Iris pigment epithelial cell (primary cell): ENCODE measurements at places on chromosomes 5 and 9.
A peak's percentile ranks its signal among the peaks of the same experiment; 100 is the strongest.

- no peak for DNase-seq
These were observed 160.4 kb downstream of the NSG2 start for GRCh38 chr5:174205939-174206338.

- no peak for DNase-seq
These were observed 49.6 kb downstream of the NDST1 start for GRCh38 chr5:150557509-150557872.

GRCh38 chr5:73322437-73323076, 126.0 kb downstream of the FOXD1 start:
- no peak for DNase-seq

DNA sequence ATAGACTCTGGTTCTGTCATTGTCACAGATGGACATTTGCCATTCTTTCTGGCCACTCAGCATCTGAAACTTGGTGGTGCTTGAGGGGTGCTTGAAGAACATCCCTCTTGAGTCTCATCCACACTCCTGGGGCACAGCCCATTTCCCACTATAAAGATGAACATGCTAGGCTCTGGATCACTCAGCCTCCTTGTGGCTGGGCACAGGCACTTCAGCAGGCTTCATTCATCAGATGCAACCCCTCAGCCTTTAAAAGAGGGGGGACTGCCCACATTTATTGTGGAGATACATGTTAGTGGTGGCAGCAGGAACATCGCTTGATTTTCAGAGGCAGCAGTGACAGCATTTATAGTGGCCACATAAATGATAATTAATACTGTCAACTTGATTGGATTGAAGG, 124.7 kb upstream of the NIPBL start:
- no peak for DNase-seq

GRCh38 chr5:59923465-59923864, 29.9 kb upstream of the PDE4D start:
- peak; percentile 64 for DNase-seq

GRCh38 chr5:179836225-179837019, 15.7 kb downstream of the SQSTM1 start:
- peak; percentile 53 for DNase-seq

DNA sequence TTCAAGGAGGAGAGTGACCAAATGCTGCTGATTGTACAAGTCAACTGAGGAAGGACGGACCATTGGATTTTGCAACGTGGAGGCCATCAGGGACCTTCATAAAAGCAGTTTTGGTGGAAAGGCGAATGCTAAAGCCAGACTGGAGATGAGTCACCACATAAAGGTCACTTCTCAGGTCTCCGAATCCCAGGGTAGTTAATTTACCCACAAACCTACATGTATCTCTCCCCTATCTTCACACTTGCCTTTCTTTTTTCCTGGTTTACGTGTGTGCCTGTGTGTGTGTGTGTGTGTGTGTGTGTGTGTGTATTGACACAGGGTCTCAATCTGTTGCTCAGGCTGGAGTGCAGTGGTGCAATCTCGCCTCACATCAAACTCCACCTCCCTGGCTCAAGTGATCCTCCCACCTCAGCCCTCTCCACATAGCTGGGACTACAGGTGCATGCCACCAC, 4.6 kb upstream of the CTNNA1 start:
- DNase-seq, result peak; percentile 39

- peak; percentile 37 for DNase-seq
These were observed 1.1 kb downstream of the PLK2 start for GRCh38 chr5:58458743-58459145.

DNA sequence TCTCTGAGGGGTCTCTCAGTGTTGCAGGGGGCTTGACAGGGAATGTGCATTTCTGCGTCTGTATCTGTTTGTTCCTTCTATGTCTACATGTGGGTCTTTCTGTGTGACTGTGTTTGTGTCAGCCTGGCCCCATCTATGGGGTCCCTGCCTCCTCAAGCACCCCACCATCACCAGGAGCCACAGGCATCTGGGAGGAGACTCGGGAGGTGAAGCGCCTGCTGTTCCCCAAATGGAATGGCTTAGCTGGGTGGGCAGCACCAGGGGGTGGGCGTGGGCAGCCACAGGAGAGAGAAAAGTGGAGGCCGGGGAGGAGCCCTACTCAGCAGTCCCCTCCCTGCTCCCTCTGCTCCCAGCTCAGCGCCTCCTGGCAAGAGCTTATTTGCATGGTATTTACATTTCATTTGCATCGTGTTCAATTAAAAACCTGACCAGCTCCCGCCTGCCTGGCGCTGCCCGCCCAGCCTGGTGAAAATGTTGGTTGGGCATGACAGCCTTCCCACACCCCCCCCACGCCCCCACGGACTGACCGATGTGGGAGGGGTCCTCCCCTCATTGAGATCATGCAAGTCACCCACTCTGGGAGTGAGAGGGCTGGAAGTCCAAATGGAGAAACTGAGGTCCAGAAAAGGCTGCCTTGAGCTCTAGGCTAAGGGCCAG, 50.5 kb downstream of the CXXC5 start:
- DNase-seq, result peak; percentile 62

DNA sequence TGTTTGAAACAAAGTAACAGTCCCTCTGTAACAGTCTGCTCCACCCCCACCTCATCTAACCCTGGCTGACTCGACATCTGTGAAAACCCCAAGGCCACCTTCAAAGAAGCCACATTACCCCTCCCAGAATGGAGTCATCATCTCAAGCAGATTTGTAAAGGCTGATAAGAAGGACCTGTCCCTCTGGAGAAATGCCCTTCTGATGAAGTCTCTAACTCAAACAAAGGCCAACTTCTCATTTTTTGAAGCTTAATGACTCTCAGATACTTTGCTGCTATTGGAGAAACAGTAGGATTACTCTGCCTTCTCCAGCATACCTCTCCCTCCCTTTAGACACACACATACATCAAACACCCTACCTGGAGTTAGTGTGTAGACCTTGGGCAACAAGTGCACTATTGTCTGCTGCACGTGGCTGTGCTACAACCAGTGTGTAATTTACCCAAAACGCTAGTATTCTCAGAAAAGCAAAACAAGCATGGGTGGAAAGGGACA, 5.3 kb upstream of the SUSD1 start:
- no peak for DNase-seq

DNA sequence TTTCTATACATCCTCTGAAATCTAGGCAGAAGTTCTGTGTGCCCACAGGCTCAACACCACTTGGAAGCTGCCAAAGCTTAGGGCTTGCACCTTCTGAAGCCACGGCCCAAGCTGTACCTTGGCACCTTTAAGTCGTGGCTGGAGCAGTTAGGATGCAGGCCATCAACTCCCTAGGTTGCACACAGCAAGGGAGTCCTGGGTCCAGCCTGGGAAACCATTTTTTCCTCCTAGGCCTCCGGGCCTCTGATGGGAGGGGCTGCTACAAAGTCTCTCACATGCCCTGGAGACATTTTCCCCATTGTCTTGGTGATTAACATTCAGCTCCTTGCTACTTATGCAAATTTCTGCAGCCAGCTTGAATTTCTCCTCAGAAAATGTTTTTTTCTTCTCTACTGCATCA, 15.5 kb upstream of the PLK2 start:
- no peak for DNase-seq

GRCh38 chr5:149552553-149553160, 1.4 kb upstream of the CSNK1A1 start:
- no peak for DNase-seq

DNA sequence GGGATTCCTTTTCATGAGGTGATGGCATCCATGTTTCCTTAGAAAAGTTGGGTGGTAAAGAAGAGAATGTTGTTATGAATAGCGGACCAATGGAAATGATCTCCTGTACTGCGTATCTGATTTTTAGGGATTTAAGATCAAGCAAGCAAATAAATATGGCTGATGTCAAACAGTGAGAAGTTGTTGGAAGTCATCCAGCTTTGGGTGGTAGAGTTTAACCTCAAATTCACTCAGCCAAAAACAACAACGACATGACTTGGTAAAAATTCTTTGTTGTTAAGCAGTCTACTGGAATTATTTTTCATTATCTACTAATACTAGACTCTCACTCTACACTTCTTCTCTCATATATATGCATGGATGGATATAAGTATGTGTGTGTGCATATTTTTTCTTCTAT, 426.5 kb downstream of the CTNND2 start:
- peak; percentile 2 for DNase-seq

DNA sequence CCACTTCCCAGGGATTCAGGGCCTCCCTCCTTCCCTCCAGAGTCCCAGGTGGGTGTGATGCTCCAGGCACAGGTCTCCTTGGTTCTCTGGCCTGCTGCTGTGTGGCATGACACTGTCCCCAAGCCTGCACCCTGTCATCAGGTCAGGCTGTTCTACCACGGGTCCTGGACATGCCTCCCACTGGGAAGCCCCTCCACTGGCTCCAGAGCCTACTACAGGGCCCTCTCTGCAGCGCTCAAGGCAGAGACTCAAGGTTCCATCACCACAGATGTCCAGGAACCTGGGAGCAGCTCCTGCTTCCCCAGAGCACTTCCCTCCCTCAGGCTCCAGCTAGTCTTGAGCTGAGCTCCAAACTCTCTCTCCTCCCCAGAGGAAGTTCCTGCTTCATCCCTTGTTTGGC, 237.3 kb downstream of the PBX3 start:
- DNase-seq, result no peak

DNA sequence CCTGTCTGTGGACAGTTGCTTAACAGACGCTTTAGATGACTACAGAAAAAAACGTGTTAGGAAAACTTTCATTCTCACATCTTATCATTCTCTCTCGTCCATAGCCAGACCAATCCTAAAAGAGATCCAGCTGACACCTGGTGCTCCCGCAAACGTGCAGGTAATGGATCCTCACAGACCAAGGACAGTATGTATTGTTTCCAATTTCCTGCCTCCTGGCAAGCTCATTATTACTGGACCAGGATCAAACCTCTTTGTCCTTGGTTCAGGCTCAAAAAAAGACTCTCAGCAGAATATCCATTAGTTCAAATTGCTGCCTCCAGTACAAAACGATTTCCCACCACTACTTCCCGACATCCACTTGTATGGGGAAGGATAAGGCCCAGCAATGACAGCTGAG, 62.4 kb downstream of the SERINC5 start:
- no peak for DNase-seq

DNA sequence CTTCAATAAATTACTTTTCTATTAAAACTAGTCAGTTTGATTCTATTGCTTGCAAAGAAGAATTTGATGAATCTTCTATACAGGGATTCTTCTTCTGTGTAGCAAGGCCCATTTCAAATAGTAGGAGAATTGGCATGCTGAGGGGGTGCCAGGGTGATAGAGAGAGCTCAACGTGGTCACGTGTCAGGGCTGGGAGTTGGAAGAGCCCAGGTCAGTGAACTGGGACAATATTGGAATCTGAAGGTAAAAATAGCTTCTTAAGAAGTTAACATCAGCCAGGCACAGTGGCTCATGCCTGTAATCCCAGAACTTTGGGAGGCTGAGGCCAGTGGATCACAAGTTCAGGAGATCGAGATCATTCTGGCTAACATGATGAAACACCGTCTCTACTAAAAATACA, 64.1 kb upstream of the TLE1 start:
- DNase-seq, result no peak

GRCh38 chr9:109477258-109478050, 20.7 kb downstream of the PTPN3 start:
- DNase-seq, result no peak

- no peak for DNase-seq
These were observed 127.2 kb upstream of the ADAMTSL1 start for GRCh38 chr9:18346745-18347144.

DNA sequence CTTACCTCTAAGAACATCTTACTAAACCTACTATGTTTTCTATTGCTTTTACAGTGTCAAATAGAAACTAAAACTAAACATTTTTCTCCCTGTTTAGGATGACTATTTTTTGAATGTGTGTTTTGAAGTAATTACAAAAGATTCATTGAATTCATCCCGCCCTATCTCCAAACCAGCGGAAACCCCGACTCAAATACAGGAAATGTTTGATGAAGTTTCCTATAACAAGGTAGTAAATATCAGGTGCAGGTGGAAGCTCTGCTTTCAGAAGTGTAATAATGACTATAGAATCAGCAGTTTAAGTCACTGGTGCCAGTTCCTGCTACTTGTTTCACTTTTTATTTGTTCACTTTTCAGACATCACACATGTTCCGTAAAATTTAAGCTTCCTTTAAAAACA, 20.0 kb downstream of the ERAP2 start:
- DNase-seq, result no peak

- DNase-seq, result no peak
These were observed 192.0 kb downstream of the MTRR start for GRCh38 chr5:8060953-8061429.

DNA sequence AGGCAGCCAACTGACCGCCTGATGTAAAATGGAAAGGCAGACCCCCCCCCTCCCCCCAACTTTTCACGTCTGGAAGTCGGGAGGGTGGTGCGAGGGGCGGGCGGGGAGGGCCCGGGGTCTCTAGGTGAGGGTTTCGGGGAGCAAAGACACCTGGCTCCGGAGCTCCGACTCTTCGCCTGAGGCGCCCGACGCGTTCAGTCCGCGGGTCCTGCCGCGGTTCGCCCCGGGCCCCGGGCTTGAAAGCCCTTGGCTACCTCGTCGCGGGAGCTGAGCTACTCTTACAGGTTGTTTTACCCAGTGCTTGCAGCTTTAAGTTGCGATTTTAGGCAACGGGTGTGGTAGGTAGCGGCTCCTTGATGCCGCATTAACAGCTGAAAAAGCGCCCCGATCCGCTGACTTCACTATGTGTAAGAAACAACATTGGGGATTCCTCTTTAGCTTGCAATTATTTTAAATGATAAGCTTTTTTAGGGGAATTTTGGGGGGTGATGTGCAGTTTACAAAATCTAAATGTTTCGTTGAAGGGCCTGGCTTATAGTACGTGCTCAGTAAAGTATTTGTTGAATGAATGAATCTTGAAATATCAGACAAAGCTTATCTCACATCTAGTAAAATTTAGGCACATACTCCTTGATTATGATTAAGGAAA, 722 bp downstream of the CDC42SE2 start:
- no peak for DNase-seq

DNA sequence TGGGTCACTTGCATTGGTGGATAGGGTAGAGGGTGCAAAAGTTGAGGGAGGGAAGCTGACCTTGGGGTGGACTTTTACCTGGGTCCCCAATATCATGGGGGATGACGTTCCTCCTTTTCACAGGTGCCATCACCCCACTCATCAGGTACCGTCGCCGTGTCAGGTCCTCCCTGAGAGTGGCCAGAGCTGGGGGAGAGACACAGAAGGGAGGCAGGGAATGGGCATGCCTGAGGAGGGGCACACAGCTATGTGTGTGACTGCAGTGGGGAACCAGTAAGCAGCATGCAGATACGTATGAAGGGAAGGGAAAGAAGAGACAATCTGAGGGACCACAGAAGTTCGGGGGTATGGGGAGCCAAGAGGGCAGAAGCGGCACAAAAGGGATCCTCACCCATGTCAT, 6.5 kb downstream of the CREB3 start:
- DNase-seq, result no peak
